ENCODE measurements at places on chromosomes 5 and 9.

GRCh38 chr9:127185931-127186781 lies 63.7 kb upstream of the ANGPTL2 start:
- DNase-seq: peak; percentile 33

DNA sequence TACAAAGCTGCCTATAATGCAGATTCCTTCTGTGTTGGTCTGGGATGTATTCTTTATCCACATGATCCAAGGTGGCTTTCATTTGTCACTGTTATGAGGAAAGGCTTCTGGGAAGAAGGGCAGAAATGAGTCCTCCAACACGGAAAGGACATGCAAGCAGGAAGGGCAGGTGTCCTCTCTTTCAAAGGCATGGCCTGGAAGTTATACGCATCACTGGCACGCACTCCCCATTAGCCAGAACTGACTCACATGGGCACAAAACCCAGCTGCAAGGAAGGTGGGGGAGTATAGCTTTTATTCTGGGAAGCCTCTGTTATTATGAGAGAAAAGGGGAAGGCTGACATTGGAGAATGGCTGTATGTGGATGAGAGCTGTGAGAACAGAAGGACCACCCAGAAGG lies 141.3 kb upstream of the ZNF618 start:
- DNase-seq: no peak

- DNase-seq: no peak
Observed at GRCh38 chr9:127360829-127361228, 36.1 kb upstream of the SLC2A8 start.

- no peak for DNase-seq
Observed at GRCh38 chr9:6960777-6961176, 203.0 kb downstream of the KDM4C start.

GRCh38 chr5:155299386-155300005 lies 285.9 kb downstream of the KIF4B start:
- no peak for DNase-seq

GRCh38 chr9:35603506-35603985 lies 1.5 kb upstream of the TESK1 start:
- DNase-seq: no peak

- no peak for DNase-seq
Observed at GRCh38 chr5:97141539-97141938, 872 bp downstream of the LIX1 start.

DNA sequence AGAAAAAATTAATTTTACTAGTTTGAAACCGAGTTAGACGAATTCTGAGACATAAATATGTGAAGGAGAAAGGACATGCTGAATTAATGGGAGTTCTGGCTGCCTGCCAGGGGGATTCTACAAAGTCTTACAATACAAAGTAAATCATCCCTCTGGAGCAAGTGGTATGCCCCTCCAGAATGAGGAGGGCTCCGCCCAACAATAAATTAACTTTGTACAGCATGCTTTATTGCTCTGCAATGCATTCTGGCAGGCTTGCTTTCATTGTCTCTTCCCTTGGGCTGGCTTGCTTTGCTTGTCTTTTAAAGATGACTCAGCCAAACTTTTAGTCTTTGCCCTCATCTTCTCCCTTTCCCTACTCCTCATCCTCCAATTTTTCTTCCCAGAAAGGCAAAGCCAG lies 11.7 kb upstream of the PCDHB1 start:
- no peak for DNase-seq

GRCh38 chr9:12765088-12765798 lies 9.6 kb upstream of the LURAP1L start:
- DNase-seq: no peak
